ENCODE measurements at places on chromosomes 2 and 18. TPM values are rescaled to one million over a fixed set of nuclear protein-coding genes. Genes with fewer than 3 reads are reported as not detected.

DNA sequence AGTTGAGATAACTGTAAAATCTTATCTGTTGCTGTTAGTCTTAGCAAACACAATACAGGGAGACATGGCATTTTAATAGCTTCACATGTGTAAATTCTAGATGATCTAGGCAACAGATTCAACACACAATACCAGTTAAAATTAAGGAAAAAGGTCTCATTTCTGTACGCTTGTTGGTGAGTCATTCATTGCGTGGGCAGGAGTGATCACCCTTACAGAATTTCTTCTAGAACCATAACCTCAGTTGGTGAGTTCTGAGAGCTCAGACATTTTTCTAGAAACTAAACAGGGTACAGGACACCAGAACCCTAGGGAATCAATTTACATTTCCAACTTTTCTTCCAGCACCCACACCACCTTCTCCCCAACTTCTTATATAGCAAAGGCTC, 81.9 kb downstream of the SLC8A1 start:
- no peak for DNase-seq

- DNase-seq: no peak
Measured at GRCh38 chr2:229748950-229749349, 34.6 kb upstream of the DNER start.

Gene REG1A
- not detected for total RNA-seq

DNA sequence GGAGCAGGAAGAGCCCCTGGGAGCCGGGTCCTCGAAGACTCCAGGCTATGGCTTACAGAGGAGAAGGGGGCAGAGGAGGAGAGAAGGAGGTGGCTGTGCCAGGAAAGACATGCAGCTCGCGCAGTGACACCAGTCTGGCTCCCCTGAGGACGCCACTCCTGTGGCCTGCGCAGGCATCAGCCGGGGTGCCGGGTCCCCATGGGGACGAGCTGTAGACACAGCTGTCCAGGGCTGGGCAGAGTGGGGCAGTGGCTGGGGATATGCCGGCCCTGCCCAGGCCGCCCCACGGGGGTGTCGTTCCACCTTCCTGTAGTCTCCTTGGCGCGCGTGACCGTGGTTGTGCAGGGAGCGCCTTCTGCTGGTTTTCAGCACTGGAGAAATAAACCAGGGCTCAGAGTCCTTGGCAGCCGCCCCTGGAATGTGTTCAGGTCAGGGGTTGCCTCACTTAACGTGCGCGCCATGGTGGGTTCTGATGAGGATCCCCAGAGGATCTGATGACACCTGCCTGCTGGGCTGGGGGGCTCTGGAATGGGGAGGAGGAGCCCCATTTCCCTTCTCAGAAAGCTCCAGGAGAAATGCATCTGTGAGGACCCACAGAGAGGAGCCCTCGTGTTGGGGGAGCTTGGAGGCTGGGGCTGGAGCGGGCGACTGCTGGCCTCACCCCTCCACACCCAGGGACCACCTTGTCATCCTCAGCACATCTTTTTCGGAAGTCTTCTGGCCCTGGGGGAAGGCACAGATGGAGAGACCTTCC, 26.7 kb downstream of the RAMP1 start:
- DNase-seq: no peak

GRCh38 chr18:10552226-10552625, 26.4 kb downstream of the NAPG start:
- no peak for DNase-seq

GRCh38 chr18:65946777-65947176, 196.0 kb downstream of the CDH7 start:
- no peak for DNase-seq

Gene CACNB4
- total RNA-seq: 0.30 TPM

Gene NETO1
- not detected for total RNA-seq

DNA sequence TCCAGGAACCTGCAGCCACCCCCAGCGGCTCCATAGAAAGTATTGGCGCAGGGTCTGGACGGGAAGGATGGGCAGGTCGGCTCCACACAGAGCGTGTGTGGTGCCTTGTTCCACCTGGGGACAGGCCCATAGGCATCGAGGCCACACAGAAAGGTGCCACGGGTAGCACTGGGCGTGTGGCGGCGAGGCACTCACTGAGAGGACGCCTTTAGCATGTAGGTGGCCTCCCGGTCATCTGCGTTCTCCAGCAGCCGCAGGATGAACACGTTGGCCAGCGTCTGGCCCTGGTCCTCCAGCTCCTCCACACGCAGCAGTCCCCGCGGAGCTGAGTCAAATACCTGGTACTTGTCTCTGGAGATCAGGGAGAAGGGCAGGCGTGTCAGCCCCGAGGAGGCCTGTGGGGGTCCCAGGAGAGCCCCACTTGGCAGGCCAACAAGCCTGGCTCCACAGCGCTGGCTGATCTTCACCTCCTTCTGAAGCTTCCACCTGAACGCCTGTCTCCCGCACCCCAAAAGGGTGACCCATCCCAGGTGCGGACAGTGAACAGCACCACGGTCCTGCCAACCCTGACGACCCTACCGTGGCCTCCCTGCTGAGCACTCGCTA, 13.2 kb downstream of the SNORC start:
- no peak for DNase-seq

- DNase-seq: peak; percentile 74
Measured at GRCh38 chr18:3596637-3597384, 146.8 kb downstream of the TGIF1 start.

Gene AKAIN1
- total RNA-seq: not detected

DNA sequence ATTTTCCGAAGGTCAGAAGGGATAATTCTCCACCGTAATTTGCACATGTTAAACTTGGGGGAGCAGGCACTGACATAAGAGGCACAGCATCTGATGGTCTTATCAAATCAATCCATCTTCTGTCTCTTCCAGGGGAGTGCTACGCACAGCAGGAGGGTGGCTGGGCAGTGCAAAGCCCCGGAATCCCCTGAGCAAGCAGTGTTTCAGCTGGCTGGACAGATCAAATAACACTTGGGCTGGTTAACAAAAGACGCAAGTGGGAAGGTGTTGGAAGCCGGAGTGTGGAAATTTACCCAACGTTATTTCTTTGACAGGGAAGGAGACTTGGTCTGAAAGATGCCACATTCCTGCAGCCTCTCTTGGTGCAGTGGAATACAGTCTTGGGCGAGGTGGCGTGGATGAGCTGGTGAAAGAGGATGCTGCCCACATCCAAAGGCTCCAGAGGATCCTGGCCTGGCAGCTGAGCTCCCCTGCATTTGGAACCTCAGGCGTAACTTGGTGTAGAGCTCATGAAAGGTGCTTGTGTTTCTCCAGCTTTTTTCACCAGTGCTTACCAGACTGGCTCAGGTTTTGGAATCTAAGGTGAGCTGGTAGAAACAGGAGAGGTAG, 103.0 kb downstream of the MAPK4 start:
- DNase-seq: no peak

Measured in activated CD4-positive, alpha-beta memory T cell treated with anti-CD3 and anti-CD28 coated beads, Interleukin-2, amount 10 ng/mL, durations not matched to agents 7 days and 5 days (primary cell).